ENCODE measurements at places on chromosomes 2 and 18.

DNA sequence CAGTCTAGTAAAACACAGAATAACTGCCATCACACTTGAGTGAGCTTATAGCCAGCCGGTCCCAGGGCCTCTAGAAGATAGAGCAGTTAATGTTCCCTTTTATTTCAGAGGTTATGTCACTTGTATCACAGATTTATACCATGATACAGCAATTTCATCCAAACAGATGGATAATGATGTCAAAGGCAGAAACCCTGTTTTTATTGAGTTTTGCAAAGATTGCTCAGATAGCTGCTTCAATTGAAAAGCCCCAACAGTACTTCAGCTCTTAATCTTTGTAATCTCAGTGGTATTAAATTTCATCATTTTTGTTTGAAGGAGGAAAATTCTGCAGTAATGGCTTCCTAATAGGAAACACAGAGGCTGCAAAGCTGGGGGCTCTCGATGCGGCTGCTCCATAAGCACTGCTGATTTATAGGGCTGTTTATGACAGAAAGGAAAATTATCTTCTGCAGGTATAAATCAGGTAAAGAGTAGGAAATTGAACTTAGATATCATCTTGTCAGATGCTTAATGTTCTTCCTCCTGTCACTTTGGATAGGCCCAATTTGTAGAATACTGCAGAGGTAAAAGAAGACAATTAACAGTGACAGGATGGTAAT is 112.3 kb downstream of the LNPK start:
- no peak for DNase-seq

GRCh38 chr18:13548106-13548819 is 178.1 kb downstream of the FAM210A start:
- no peak for DNase-seq

DNA sequence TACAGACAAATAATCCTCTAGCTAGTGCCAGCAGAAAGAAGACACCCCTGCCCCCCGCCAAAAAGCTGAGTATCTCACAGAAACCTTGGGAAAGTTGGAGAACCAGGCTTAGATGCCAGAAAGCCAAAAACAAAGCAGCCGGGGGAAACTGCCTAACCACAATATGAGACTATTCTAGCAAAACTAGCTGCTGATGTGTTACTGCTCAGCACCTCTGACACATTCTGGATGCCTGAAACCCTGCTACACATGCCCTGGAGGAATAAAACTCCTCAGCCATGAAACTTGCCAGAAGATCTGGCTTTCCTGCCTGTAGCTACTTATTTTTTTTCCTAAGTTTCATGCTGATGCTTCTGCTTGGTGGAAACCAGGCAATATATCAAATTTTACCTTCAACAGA is 122.7 kb upstream of the GCFC2 start:
- no peak for DNase-seq

DNA sequence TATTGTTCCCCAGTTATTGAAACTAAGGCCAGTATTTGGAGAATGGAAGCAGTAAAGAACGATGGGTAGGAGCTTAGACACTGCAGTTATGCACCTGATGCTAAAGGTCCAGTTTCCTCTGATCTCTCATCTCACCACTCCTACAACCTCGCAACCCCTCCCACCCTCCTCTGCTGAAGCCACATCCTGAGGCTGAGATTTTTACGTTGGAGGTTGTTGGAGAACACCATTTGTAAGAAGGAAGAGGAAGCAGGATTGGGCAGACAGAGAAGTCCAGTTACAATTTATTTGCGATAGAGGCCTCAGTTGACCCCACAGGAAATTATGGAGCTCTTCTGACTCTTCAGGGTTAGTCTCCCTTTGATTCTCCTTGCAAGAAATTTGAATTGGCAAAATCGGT is 54.3 kb upstream of the NDUFV2 start:
- no peak for DNase-seq

DNA sequence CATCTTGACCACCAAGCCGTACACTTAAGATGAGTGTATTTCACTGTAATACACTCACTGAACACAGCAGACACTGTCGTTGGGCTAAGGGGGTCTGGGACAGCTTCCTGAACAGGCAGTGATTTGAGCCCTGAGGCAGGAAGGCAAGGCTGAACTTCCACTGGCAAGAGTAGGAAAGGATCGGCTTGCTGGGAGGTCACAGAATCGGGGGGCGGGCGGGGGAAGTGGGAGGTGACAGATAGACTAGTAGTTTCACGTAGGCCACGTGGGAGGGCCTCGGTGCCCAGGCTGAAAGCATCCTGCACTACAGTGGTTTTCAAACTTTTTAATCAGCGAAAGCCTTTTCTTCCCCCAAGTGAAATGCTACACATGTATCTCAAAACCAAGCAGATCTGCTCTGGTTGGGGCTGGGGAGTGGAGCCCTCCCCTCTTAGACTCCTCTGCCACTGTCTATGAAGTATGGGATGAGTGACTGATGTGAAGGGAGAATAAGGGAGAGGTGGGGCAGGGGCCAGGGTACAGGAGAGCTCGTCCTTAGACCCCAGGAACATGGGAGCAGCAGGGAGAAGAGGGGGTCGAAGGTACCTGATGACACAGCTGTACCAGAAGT is 8.6 kb downstream of the PARD6G start:
- DNase-seq = no peak

- DNase-seq = no peak
Observed at GRCh38 chr2:187171318-187171717, 276.7 kb downstream of the CALCRL start.

- DNase-seq = no peak
Observed at GRCh38 chr2:186274936-186275575, 211.0 kb upstream of the ZC3H15 start.

GRCh38 chr2:60070736-60071489 is 482.5 kb downstream of the BCL11A start:
- no peak for DNase-seq

GRCh38 chr2:32745191-32745590 is 117.3 kb downstream of the TTC27 start:
- no peak for DNase-seq

DNA sequence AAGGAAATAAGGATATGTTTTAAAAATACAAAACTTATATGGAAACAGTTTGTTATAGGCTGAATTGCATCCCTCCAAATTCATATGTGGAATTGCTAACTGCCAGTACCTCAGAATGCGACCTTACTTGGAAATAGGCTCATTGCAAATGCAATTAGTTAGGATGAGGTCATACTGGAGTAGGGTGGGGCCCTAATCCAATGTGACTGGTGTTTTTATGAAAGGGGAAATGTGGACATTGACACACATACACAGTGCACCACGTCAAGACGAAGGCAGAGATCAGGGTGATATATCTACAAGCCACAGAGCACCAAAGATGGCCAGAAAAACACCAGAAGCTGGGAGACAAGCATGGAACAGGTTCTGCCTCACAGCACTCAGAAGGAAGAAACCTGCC is 494.2 kb downstream of the TSN start:
- DNase-seq = no peak

- no peak for DNase-seq
Observed at GRCh38 chr2:57693177-57693576, 353.4 kb upstream of the VRK2 start.

GRCh38 chr2:30235008-30235655 is 3.8 kb downstream of the LBH start:
- DNase-seq = peak; percentile 47

GRCh38 chr2:148926291-148926961 is 51.4 kb downstream of the KIF5C start:
- peak; percentile 52 for DNase-seq

DNA sequence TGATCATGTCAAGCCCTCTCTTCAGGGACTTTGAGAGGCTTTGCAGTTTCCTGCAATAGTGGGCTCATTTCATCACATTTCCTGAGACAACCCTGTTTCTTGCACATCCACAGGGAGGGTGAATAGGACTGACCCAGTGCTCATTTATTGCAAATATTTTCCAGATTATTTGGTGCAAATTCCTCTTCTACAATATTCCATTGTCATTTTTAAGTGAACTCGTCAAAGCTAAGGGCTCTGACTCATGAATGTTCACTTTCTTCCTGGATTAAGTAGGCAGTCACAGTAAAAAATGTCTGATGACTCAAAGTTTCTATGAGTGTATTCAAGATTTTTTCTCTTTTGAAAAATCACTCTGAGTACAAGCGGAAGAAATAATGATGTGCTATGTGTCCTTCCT is 225.5 kb upstream of the GALNT5 start:
- DNase-seq = no peak

DNA sequence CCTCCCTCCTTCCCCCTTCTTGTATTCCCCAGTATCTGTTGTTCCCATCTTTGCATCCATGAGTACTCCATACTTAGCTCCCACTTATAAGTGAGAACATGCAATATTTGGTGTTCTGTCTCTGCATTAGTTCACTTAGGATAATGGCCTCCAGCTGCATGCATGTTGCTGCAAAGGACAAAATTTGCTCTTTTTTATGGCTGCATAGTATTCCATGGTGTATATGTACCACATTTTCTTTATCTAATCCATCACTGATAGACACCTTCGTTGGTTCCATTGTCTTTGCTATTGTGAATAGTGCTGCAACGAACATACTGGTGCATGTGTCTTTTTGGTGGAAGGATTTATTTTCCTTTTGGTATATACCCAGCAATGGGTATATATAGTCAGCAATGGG is 47.4 kb downstream of the VIT start:
- no peak for DNase-seq

DNA sequence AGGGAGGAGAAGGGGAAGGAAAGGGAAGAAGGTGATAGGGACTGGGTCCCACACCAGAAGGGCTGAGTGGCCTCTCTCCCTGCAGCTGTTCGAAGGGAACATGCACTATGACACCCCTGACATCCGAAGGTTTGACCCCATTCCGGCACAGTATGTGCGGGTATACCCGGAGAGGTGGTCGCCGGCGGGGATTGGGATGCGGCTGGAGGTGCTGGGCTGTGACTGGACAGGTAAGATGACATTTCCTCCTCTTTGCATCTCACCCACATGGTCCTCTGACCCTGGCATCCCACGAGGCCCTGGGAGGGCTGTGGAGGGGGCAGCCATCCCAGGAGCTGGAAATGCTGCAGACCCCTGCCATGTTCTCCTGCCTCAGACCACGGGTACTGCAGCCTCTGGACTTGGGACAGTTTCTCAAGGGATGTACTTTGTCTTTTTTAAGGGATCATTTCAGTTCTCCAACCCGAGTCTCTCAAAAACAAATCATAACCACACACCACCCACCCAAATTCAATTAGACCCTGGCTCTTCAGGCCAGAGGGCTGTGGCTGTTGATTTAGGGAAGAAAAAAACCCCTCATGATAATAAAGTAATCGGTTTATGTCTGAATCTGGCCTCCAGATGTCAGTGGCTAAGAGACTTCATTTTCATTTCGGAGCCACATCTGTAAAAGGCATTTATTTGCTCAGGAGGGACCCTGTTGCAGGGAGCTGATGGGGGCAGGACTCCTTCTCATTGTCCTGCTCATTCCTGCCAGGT is 63.5 kb downstream of the NRP2 start:
- DNase-seq = no peak

DNA sequence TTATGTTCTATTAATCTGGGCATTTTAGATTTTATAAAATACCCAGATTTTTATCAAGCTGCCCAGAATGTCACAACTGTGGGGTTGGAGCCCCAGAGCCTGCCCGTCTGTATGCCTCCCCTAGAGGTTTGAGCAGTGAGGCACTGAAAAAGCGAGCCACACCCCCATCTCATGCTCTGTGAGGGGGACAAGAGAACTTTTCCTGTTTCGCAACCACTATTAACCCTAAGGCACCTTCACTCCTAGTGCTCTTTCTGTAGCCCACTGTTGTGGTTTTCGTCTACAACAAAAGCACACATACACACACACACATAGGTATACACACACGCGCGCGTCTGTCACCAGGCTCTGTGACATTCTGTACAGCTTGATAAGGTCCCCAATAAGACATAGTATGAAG is 38.0 kb downstream of the DCDC2C start:
- no peak for DNase-seq

GRCh38 chr2:1431886-1432400 is 18.7 kb downstream of the TPO start:
- no peak for DNase-seq

DNA sequence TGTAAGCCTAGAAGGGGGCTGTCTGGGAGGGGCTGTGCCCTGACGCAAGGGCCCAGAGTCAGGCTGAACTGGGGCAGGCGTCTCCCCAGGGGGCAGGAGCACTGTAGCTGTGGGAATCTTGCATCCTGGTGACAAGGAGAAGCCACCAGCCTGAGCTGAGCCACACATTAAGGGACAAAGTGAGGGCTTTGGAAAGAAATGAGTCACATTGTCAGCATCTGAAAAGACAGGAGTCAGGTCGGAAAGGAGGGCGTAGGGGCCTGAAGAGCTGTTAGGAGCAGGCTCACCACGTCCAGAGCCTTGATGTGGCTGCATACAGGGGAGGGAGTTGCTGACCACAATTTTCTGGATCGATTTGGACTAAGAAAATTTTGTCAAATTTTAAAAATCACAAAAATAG is 298.6 kb downstream of the CYP26B1 start:
- DNase-seq = no peak

DNA sequence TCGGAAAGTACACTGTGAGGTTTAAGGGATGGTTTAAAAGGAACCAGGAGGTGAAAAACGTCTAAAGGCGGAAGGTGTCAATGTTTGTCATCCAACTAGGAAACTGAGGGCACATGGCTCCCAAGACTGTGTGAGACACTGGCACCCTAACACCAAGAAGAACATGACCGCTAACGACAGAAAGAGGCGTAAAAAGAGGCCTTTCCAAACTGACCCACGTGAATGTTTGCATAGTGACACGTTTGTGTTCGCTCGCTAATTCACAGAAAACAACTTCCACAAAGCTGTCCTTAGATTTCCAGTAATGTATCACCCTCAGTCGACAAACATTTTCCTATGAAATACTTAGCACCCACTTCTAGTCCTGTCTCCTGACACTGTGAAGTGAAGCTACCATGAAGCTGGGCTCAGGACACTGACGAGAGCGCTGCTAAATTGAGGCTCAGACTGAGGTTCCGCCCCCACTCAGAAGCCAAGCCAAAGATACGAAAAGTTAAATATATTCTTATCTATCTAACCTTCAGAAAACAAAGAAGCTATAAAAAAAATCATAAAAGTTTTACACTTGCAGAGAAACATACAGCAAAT is 86.5 kb downstream of the ZNF516 start:
- no peak for DNase-seq

- no peak for DNase-seq
Observed at GRCh38 chr2:161681046-161681445, 56.8 kb downstream of the SLC4A10 start.

GRCh38 chr2:54083021-54083420 is 32.4 kb upstream of the ACYP2 start:
- DNase-seq = no peak

DNA sequence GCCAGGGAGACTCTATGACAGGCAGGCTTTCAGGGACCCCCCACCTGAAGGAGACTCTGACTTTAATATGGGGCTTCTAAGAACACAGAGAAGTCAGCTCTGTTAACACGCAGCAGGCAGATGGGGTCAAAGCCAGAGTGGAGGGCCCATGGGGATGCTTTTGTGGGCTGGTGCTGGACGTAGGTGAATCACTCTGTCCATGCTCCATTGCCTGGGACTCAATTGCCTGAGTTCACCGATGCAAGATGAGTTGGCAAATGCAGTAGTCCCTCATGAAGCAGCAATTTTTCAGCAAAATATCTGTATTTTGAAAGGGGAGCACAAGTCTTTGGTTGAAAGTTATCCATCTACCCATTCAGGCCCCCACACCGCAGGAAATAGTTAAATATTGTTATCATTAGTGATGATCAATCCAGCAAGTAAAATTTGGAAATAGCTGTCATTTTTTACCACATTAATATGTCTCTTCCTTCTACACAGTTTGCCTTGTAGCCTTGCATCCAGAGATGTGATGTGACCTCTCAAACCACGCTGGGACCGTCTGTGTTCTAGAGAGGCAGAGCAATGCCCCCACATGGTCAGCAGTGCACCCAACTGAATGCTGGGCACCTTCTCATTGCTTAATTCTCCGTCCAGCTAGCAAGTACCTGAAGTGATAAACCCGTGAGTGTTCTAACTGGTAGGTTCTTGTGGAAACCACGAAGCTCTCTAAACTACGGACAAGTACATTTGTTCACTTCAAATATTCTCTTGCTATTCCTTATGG is 34.8 kb upstream of the FAM110C start:
- no peak for DNase-seq

Data from stimulated activated CD4-positive, alpha-beta T cell treated with anti-CD3 and anti-CD28 coated beads, TNF-alpha, amount 100 ng/mL, for 24 hours (primary cell).